ENCODE measurements at places on chromosomes 16 and 17.

DNA sequence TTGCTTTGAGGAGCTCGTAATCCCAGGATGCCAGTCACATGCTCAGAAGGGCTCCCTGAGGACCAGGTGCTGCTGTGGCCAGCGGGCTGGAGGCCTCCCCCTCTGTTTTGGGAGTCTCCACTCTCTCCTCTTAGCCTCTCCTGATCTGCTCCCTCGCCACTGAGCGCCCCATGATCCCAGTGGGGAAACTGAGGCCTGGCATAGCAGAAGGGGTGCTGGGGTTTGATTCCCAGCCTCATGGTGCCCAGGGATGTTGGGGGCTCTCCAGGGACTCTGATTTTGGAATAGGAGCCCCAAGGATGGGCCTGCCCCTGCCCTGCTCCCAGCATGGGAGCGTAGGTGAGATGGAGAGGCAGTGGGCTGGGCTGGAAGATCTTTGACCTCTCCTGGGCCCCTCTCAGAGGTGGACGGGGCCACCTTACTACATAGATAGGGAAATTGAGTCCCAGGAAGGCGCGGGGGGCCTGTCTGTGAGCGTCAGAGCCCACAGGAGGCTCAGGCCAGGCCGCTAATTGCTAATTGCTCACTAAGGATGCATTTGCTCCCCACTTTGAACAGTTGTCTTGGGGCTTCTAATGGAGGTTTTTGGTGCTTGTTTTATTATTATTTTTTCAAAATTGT, 525 bp upstream of the ADCY7 start:
- DNase-seq, result no peak

DNA sequence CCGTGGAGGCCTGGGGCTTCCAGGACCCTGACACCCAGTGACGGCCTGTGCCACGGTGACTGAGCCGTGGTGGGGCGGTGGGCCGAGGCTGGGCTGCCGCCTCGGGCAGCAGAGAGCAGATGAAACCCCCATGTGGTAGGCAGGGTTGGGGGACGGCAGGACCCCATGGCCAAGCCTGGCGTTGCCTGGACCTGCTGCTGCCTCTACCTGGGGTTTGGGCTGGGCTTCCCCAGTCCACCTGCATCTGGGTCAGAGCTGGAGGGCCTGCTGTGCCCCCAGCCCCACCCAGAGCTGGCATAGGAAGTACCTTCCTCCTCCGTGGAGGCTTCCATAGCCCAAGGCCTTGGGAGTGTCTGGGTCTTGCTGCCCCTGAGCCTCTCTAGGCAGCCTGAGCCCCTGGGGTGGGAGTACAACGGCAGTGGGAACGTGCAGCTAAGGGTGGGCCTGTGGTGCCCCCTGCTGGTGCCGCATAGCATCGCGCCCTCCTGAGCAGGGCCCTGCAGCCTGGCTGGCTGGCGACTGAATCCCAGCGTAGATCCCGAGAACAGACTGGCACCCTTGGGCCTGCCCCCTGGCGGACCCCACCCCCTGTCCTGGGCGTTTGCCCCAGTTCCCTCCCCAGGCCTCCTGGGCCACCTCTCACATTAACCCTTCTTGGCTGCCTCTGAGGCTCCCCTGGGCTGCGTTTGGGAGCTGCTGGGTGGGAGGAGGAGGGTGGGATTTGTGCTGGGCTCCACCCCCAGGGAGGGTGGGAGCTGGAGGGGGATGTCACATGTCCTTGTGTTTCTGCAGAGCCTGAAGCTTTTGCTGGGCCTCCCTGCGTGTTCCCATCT, 12.6 kb upstream of the ATP6V0C start:
- DNase-seq, result peak; percentile 29

- no peak for DNase-seq
Observed at GRCh38 chr17:32835291-32835761, 41.6 kb downstream of the MYO1D start.

- DNase-seq, result no peak
Observed at GRCh38 chr17:36641331-36641876, 40.0 kb downstream of the MRM1 start.

DNA sequence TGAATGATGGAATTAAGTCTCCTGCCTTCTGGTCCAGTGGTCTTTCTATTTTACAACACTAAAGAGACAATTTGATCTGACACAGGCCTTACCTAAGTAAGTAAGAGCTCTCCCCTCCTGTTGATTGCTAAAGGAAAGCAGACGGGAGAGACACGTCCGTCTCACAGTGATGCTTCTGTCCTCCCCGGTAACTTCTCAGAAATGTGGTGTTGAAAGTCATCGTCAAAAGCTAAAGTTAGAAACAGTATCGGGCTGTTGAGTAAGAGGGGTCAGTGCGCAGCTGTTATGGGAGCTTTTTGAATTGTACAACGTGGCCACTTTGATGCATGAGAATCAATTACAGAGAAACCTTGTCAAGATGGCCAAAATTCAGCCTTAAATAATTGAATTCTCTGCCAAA, 1.9 kb upstream of the RBFOX1 start:
- no peak for DNase-seq

DNA sequence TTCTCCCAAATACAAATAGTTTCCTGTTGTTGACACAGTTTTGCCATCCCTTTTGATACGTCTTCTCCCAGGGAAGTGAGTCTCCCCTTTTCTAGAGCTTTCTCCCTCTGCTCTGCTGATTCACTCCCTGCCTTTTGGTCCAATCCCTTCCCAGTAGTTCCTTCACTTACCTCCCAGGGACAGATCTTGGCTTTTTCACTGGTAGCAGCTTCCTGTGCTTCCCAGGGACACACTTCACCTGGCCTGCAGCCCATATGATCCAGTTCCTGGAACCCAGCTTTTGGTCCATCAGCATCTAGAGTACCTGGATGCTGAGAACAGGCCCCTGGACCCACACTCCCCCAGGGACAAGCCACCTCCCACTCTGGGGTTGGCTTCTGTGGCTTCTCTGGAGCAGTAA, 15.8 kb downstream of the GPR179 start:
- no peak for DNase-seq

GRCh38 chr17:80727409-80727755, 182.7 kb downstream of the RPTOR start:
- no peak for DNase-seq

- no peak for DNase-seq
Observed at GRCh38 chr17:41835800-41836549, at the start of gene NT5C3B. Gene NT5C3B (minus strand): TSS chr17:41836232. CDS start chr17:41836193, 39 bp downstream.

GRCh38 chr17:19460700-19461099, 49.7 kb downstream of the RNF112 start:
- DNase-seq, result no peak

- DNase-seq, result no peak
Observed at GRCh38 chr17:59371416-59372100, 40.1 kb downstream of the YPEL2 start.

GRCh38 chr17:19705771-19706770, 10.3 kb downstream of the SLC47A2 start:
- DNase-seq, result no peak

GRCh38 chr16:24686678-24687077, 42.8 kb upstream of the TNRC6A start:
- no peak for DNase-seq

DNA sequence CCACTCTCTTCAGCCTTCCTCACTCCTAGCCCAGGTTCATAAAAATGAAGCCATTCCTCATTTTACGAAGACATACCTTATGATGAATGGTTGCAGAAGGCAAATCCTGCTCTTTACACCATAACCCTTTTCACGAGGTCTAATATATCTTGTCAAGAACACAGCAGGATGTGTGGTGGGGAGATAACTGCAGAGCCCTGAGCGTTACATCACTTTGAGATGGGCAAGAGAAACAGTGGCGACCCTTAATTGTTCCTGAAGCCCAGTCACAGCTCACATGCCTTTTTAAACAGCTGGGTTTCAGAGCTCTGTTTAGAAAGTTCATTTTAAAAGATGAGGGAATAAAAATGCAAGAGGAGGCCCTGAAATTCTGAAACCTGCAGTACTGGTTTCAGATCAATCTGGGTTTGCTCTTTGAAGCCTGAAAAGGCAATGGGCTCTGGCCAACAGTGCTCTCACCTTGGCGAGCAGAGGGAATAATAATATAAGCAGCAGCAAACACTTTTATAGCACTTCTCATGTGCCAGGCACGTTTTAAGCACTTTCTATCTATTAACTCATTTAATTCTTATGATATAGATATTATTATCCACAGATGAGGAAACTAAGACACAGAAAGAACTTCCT, 2.9 kb downstream of the FAM117A start:
- no peak for DNase-seq

GRCh38 chr16:74305978-74306784, 9.6 kb downstream of the PSMD7 start:
- no peak for DNase-seq

GRCh38 chr17:8226536-8227237, 16.3 kb upstream of the AURKB start:
- peak; percentile 87 for DNase-seq

- no peak for DNase-seq
Observed at GRCh38 chr17:29581583-29582253, 7.7 kb downstream of the GIT1 start.

DNA sequence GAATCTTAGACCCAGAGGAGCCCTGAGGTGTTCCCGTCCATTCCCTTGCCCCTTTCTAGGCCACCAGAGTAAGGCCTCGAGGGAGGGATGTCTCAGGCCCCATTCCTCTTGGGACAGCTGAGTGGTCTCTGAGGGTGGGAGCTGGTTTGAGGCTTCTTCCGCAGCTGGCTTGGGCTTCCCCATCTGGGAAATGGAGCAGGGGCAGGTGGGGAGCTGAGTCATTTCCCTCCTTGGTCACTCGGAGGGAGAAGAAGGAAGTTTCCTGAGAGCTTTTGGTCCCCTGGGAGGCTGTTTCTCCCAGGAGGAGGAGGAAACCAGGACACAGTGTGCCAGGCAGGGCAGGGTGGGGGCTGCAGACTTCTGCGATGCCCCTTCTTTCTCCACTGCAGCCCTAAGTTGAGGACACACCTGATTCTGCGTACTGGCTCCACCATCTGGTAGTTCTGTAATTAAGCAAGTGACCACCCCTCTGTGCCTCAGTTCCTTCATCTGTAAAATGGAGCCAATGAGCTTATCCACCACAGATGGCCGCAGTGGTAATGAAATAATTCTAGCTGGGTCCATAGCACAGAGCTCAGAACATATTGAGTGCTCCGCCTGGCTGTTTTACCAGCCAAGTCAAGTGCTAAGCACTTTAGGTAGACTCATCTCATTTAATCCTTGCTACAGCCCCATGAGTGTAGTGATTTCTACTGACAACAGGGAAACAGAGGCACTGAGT, 1.6 kb upstream of the KCNJ12 start:
- no peak for DNase-seq

DNA sequence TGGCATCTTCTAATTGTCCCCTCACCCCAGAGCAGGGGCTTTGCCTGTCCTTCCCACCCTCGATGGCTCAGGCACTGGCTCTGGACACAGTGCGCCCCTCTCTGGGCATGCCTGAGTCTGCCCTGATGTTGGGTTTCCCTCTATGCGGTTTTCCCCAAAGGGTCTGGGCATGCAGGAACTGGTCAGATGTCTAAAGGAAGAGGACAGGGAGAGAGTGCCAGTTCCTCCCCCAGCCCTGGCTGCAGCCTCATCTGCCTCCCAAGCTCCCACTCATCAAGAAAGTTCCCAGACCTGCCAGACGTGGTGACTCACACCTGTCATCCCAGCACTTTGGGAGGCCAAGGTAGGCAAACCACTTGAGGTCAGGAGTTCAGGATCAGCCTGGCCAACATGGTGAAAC, 41.3 kb upstream of the PABPN1L start:
- no peak for DNase-seq

DNA sequence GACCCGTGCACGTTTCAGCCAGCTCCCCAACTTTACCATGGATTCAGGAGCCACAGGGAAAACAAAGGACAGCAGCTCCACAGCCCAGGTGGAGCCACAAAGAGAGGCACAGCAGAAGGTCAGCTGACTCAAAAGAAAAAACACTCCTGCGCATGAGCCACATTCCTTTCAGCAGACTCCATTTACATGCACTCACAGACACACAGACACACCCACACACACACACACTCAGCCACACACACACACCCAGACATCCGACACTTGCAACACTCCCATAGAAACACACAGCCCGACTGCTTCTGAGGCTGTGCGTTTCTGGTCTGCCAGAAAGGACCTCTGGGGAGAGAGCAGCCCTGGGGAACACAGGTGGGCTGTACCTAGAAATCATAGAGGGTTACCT, 2335.5 kb downstream of the TP53TG3F start:
- DNase-seq, result no peak

DNA sequence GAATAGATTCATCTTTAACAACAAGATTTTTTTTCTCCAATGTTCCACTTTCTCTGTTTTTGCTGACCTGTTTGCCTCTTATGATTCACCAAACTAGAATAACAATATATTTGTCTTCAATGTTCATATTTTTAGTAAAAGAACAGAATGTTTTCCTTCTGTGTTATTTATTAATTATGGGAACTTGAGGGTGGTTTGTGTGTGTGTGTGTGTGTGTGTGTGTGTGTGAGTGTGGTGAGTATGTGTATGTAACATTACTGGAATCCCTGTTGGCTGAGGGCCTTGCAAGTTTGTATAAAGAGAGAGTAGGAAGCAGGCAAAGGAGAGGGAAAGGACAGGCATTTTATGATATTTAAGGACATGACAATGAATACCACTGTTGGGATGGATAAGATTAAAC, 13.8 kb downstream of the STXBP4 start:
- no peak for DNase-seq

GRCh38 chr16:64098451-64098850, 1023.4 kb downstream of the CDH11 start:
- no peak for DNase-seq

DNA sequence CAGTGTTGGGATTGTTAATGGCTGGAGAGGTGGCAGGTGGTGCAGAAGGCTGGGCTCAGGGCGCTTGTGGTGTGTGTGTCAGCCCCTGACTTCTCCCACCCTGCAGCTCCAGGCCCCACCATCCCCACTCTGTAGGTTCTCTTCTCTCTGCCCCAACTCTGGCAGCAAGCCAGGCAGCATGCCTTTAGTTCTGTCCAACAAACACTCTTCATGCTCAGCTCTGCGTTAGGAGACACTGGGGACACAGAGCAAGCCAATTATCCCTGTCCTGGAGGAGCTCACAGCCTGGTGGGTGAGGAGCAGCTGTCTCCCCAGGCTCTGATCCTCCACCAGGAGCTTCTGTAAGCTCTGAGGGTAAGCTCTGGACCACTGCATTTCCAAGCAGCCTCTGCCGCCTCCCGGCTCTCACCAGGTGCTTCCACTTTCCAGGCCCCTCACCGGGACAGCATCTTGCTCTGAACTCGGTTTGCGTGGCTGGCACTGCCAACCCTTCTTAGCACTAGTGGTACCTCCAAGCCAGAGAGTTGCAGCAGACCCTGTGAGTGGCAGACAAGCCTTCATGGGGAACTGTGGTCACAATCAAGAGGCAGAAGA, 34.3 kb upstream of the WSCD1 start:
- no peak for DNase-seq

- DNase-seq, result peak; percentile 33
Observed at GRCh38 chr17:1108765-1109605, 70.8 kb downstream of the ABR start.

- no peak for DNase-seq
Observed at GRCh38 chr16:1345087-1345486, 6.6 kb downstream of the TSR3 start.

GRCh38 chr16:65061935-65062518, 59.8 kb downstream of the CDH11 start:
- no peak for DNase-seq

All from GM04504 (cell line).